Hindlimb muscle (tissue), 1 donor: ENCODE measurements at places on chromosomes 7 and 10.

DNA sequence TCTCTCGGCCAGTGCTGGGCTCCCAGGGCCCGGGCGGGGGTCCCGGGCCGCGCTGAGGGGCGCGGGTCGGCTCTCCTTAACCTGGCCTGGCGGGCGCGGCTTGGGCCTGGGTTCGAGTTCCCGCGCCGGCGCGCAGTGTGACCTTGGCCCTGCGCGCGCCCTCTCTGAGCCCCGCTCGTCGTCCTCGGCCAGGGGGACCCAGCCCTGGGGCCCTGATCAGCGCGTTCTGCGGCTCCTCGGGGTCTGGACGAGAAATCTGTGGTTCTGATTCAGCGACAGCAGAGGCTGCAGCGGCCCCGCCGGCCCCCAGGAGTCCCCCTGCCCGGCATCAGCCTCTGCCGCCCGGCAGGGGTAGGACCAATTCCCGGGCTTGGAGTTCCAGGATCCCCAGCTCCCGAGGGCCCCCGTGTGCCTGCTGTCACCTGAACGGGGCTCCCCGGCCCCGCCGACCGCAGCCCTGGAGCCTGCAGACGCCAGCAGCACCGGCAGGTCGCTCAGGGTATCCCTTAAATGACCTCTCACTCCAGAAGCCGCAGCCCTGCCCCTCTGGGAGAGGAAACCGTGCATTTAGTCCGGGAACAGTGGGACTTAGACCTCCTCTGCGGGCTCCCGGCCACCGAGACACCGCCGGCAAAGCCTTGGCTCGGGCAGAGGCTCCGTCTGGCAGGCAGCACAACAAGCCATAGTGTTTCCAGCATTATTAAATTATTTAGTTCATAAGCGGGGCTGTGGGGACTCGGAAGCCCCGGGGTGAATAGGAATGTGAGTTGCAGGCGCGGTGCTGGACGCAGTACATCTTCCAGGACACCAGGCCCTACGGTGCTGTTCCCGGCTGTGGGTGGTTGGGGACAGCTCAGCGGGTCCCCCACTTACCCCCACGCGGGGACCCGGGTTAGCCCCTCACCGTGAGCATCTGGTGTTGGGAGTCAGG is 572 bp downstream of the CHST12 start:
- no peak for DNase-seq

GRCh38 chr10:22049635-22050034 is 46.1 kb upstream of the DNAJC1 start:
- DNase-seq, result no peak

- no peak for DNase-seq
These were observed 252.6 kb upstream of the SMIM30 start for GRCh38 chr7:113370910-113371309.

DNA sequence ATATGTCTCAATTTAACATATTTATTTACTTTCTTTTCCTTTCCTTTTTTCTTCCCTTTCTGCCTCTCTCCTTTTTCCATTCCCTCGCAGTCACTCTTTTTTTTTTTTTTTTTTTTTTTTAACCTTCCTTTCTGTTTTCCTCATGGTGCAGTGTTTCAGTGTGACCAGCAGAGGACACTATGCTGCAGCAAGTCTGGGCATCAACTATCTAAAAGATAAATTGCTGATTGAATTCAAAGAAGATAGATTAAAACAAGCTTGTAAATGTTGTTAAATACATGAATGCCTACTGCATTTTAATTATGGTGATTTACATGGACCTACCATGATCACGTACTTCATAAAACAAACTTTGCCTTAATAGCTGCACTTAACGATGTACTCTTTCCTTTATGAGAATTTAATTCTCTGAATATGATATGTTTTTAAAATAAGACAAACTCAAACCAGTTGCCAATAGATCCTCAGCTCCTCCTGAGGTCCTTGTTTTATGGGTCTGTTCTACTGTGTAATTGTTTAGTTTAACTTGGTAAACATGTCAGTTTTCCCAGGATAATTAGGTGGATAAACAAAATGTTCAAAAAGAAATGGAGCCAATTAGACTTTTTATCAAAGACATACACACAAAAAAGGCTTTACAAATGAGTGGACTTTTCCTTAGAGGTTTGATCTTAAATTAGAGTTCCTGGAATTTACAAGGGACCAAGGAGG is 101.0 kb upstream of the AGR3 start:
- DNase-seq, result no peak

- no peak for DNase-seq
These were observed 32.8 kb upstream of the DGKI start for GRCh38 chr7:137879357-137880158.

- peak; percentile 19 for DNase-seq
These were observed 23.5 kb downstream of the WDFY4 start for GRCh38 chr10:48708144-48708543.

- no peak for DNase-seq
These were observed at the start of gene ABCB4 for GRCh38 chr7:87475359-87476178. Gene ABCB4, minus strand, starts transcription at chr7:87475680. Its CDS starts 215 bp downstream, at chr7:87475465.

DNA sequence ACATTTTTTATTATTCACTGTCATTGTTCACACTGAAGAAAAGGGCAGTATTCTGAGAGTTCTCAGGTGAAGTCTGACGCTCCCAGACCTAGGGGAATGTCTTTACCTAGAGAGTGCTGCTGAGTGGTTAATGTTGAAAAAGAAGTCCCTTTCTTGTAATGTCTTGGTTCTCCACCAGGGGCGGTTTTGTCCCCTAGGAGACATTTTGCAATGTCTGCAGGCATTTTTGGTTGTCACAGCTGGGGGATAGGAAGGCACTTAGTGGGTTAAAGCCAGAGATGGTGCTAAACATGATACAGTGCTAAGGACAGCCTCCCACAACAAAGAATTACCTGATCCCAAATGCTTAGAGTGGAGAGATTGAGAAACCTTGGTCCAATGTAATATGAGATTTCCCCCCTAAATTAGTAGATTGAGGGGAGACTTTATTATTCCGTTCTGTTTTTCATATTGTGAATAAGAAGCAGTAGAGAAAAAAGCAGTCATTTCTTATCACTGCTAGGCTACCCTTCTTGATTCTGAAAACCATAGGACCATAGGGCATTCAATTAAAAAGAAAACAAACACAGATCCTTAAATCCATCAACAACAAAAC is 13.1 kb downstream of the UMAD1 start:
- DNase-seq, result no peak

GRCh38 chr10:99828464-99828863 is 46.0 kb downstream of the ABCC2 start:
- DNase-seq, result no peak

DNA sequence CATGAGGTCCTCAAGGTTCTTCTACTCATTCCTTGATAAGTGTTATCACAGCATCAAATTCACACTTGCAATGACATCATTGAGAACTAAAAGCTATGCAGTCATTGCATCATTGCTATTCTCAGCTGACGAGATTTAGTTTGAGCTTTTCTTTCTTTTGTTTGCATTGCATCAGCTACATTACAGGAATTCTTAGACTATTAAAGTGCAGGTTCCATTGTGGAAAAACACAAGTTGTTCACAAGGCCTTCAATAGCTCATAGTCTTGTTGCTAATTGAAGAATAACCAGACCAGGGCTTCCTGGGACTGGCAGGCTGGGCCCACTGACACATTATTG is 139.3 kb downstream of the CXCL12 start:
- DNase-seq, result no peak

GRCh38 chr10:46555713-46556514 is 544 bp downstream of the GPRIN2 start:
- no peak for DNase-seq

- DNase-seq, result no peak
These were observed 59.3 kb downstream of the CREB3L2 start for GRCh38 chr7:137942484-137943115.
